ENCODE measurements at places on chromosomes 3 and 15. TPM values are rescaled to one million over a fixed set of nuclear protein-coding genes. Genes with fewer than 3 reads are reported as not detected.

GNAT1 gene
- total RNA-seq: not detected

CFAP20DC gene
- total RNA-seq: 2.2 TPM

DNA sequence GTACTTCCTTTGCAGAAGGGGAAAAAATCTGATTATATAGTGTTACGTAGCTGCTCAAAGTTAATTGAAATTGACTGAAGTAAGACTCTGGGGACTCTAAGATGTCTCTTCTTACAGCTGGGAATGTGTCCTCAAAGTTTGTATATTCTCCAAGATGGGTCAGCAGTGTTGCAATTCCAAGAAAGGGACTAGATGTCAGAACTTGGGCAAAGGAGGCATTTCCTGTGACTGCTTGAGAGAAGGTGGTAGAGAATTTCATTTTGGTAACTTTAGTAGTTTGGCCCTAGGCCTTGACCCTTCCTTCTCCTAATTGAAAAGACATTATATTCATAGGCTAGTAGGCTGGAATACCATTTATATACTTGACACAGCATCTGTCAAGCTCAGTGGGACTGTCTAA, 33.9 kb downstream of the PTPRG start:
- no peak for DNase-seq

- no peak for DNase-seq
These were observed 2.3 kb upstream of the TEX264 start for GRCh38 chr3:51668756-51669155.

DNA sequence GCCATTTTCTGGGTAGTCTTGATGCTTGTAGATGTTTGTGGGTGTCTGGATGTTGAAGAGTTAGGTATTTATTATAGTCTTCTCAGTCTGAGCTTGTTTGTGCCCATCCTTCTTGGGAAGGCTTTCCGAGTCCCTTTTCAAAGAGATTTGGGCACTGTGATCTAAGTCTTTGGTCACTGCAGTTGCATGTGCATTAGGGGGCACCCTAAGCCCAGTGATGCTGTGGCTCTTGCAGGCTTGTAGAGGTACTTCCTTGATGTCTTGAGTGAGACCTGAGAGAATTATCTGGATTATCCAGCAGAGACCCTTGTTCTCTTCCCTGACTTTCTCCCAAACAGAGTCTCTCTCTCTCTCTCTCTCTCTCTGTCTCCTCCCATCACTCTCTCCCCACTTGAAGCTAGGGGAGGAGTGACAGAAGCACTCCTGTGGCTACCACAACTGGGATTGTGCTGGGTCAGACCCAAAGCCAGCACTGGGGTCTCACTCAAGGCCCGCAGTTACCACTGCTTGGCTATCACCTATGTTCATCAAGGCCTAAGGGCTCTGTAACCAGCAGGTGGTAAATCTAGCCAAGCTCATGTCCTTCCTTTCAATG, 68.5 kb downstream of the TMCO5A start:
- DNase-seq: no peak

Measured in osteoblast (primary cell).